M059J (cell line): ENCODE measurements at places on chromosomes 3 and 15.

GRCh38 chr3:55624238-55624637 is 137.1 kb upstream of the WNT5A start:
- DNase-seq, result peak; percentile 95

DNA sequence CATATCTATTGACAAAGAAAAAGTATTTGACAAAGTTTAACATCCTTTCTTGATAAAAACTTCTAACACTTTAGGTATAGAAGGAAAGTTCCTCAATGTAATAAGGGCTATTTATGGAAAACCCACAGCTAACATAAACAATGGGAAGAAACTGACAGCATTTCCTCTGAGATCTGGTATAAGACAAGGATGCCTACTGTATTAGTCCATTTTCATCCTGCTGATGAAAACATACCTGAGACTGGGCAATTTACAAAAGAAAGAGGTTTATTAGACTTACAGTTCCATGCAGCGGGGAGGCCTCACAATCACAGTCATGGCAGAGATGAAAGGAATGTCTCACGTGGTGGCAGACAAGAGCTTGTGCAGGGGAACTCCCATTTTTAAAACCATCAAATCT is 17.8 kb upstream of the CLDN1 start:
- DNase-seq, result peak; percentile 50

- no peak for DNase-seq
These were observed 703.3 kb upstream of the LMCD1 start for GRCh38 chr3:7798276-7798675.

DNA sequence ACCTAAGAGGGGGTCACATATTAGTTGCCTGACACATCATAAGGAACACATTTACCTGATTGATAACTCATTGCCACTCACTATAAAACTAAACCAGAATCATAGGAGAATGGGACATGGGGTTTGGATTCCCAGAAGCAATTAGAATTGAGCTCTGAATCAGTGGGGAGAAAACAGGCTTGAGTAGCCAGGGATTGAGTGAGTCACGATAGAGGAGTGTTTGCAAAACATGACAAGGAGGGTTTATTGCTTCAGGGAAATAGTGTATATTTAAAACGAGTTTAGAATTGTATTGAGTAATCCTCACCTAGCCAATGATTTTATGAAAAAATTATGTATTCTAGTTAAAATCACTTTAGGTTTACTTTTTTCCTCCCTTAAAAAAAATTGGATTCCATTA is 101.1 kb upstream of the THRB start:
- peak; percentile 56 for DNase-seq

- no peak for DNase-seq
These were observed 797 bp downstream of the PAQR9 start for GRCh38 chr3:142962520-142963233.

DNA sequence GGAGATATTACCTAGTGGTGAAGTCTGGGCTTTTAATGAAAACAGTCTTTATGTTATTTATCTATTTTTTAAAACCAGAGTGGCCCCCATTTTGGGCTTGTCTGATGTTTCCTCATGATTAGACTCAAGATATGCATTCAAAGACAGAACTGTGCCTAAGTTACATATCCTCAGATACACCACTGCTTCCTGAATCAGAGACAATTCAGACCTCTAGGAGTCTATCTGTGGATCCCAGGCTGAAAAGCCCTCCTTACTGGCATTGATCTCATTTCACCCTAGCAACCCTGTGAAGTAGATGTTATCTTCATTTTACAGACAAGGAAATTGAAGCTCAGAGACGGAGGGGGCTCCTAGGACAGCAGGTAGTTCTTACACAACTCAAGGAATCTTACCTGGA is 16.8 kb upstream of the TGM5 start:
- DNase-seq, result no peak
